ENCODE measurements at places on chromosomes 16 and 17.

- DNase-seq, result no peak
These were observed 12.2 kb upstream of the AKTIP start for GRCh38 chr16:53515259-53515658.

- DNase-seq, result no peak
These were observed 2.0 kb upstream of the FOXF1 start for GRCh38 chr16:86508028-86508946.

DNA sequence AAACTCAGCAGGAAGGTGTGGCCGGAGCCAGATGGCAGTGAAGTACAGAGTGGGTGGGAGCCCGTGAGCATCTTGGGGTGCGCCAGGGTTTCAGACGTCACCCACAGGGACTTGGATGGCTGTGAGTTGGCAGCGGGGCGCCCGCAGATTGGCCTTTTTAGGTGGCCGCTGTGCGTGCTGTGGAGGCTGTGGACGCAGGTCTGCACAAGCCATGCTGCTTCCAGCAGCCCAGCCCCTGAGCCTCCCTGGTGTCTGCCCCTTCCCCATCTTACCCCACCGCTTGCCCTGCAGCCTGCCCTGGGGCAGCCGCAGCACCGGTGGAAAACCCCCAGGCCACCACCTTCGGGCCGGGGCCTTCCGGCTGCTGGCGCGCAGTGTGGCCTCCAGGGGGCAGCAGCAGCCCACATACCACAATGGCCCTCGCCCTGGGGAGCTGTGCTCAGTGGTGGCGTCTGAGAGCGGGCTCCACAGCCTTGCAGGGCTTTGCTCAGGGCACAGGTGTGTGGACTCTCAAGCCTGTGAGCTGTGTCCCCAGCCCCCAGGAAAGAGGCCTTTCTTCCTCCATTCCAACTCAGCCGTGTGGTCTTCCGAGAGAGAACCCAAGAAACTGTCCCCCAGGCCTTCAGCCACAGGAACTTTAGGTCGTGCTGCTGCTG lies 11.8 kb downstream of the ENDOV start:
- peak; percentile 89 for DNase-seq

- no peak for DNase-seq
These were observed 538 bp upstream of the CCNF start for GRCh38 chr16:2428784-2429033.

GRCh38 chr17:56974055-56974454 lies 3.9 kb upstream of the SCPEP1 start:
- DNase-seq, result no peak

DNA sequence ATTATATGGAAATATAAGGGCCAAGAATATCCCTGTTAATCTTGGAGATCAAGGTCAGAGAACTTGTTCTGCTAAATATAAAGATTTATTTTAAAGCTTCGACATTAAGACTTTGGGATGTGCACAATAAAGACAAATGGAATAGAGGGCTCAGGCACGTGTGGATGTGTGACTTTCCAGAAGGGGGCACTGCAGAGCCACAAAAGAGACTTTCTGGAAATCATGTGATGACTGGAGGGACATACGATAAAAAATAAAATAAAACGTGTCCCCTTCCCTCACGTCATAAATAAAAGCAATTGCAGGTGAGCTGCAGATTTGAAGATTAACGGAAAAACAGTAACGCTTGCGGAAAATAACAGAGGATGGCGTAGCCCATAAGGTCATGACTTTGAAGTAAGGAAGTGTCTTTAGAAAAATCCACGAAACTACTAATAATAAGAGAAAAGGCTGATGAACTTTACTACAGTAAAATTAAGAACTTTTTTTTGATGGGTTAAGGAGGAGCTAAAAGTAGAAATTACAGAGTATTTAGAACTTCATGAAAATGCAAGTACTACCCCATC lies 9.4 kb upstream of the ENGASE start:
- DNase-seq, result peak; percentile 70

- no peak for DNase-seq
These were observed 206.4 kb downstream of the KIF2B start for GRCh38 chr17:54028986-54029580.

DNA sequence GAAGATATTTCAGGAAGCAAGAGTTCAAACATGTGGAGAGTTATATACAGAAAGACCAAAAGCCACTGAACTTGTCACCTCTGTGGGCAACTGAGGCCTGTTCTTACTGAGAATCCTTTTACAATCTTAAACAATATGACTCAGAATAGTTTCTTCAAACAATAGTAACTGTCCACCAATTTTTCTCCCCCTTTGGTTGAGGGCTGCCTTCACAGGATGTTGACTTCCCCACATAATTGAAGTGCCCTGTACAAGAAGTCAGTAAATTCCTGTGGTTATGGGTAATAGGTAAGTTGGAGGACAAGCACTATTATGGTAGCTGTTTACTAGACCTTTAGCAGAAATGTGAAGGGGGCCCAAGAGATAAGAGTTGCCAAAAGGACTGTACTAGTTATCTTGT lies 215.8 kb downstream of the CDH8 start:
- no peak for DNase-seq

DNA sequence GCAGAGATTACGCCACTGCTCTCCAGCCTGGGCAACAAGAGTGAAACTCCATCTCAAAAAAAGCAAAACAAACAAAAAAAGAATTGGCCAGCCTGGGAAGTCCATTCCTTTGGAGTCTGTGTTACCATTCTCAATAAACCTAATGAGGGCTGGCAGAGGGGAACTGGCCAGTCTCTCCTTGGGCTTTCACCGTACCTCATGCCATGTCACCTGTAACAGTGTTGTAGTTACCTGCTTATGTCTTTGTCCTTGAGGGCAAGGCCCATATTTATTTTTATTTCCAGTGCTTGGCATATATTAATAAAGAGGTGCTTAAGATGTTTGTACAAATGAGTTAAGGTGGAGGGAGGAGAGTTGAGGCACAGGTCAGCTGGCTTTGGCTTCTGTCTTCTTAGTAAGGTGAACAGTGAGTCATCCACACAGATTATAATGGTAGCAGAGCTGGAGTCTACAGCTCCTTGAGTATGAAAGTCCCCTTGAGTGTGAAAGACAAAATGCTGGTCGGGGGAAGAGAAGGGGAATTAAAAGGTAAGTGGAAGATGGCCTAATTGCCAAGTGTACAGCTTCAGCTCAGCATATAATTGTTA lies 8.4 kb downstream of the C1QBP start:
- no peak for DNase-seq

GRCh38 chr16:28321700-28322411 lies 29.5 kb downstream of the SBK1 start:
- peak; percentile 50 for DNase-seq

GRCh38 chr17:51435171-51435552 lies 174.8 kb downstream of the UTP18 start:
- peak; percentile 31 for DNase-seq

- DNase-seq, result no peak
These were observed 6.3 kb downstream of the APOH start for GRCh38 chr17:66222798-66223350.

GRCh38 chr17:40936437-40936971 lies 942 bp downstream of the KRT23 start:
- DNase-seq, result no peak

GRCh38 chr17:4573115-4573514 lies 11.2 kb upstream of the SMTNL2 start:
- DNase-seq, result no peak

DNA sequence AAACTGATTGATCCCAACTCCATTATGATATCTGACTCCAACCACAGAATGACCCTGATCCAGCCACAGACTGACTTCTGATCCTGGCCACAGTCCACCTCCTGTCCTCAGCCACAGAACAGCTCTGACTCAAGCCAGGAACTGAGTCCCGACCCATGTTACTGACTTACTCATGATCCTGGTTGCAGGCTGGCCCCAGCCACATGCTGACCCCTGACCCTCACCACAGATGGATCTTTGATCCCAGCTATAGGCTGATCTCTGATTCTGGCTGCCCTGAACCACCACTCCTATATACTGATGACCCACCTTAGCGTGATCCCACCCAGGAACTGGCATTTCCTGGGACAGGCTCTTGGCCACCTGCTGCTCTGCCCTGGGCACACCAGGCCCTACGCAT lies 32.2 kb upstream of the IL21R start:
- no peak for DNase-seq

DNA sequence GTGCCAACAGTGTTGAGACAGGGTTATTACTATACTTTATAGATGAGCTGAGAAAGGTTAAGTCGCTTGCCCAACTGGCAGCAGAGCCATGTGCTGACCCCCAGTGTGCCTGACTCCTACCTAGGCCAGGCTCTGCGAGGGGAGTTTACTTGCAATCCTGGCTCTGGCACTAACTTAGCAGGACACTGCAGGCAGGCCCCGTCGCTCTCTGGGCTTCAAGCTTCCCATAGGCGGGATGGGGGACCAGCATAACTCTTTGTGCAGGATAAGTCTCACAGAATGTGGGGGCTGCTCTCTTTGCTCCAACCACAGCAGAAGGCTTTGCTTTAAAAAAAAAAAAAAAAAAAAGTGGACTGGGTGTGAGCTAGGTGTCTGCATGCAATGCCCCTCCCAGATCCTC lies 102.7 kb downstream of the GNAO1 start:
- DNase-seq, result no peak

GRCh38 chr16:1129106-1129960 lies 23.6 kb upstream of the CACNA1H start:
- no peak for DNase-seq

DNA sequence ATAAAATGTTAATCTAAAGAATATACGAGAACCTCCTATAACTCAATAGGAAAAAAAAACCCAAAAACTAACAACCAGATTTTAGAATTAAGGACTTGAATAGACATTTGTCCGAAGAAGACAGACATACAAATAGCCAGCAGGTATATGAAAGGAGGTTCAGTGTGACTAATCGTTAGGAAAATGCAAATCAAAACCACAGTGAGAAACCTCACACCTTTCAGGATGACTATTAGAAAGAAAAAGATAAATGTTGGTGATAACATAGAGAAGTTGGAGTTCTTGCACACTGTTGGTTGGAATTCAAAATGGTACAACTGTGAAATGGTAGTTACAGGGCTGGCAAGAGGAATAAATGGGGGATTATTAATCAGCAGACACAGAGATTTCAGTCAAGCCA lies 339.0 kb downstream of the TMEM114 start:
- DNase-seq, result no peak

DNA sequence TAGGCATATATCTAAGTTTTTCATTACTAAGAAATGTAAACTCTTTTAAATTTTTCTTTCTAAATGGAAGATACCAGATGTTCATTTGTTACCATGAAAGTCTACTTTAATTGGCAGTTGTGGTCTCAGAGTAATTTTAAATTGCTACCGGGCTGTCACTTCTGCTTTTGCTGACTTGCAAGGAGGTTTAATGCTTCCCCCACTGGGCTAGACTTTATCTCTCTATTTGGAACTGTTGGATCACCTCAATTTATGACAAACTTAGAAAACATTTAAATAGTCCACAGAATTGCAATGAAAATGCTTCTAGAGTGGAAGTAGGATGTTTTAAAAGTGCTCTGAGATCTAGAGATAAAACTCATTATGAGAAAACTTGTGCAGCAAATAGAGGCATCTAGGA lies 479.8 kb upstream of the GOT2 start:
- no peak for DNase-seq

GRCh38 chr17:59165933-59166342 lies 10.4 kb downstream of the PRR11 start:
- peak; percentile 41 for DNase-seq

DNA sequence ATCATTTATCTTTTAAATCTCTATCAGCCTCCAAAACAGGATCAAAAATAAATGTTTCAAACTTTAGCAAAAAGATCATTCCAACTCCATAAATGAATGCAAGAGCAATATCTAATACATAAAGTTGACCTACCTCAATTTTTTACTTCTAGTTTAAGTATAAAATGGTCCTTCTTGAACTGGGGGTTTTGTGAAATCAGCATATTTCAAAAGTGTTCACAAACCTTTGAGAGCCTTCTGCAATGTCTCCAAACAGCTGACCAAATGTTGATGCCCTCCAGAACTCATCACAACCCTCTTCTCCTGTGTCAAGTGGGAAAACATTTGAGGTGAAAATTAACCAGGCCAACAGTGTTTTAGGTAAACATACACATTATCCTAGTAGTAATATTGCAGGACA lies 7.7 kb downstream of the MED1 start:
- DNase-seq, result no peak

GRCh38 chr17:71938340-71939010 lies 182.3 kb upstream of the SOX9 start:
- DNase-seq, result no peak

- no peak for DNase-seq
These were observed 9.1 kb upstream of the UBB start for GRCh38 chr17:16371742-16372141.
